ENCODE measurements at places on chromosomes 2 and 18.

GRCh38 chr18:24910221-24910620, 441.7 kb downstream of the ZNF521 start:
- no peak for DNase-seq

GRCh38 chr18:60145776-60146175, 226.8 kb downstream of the MC4R start:
- no peak for DNase-seq

DNA sequence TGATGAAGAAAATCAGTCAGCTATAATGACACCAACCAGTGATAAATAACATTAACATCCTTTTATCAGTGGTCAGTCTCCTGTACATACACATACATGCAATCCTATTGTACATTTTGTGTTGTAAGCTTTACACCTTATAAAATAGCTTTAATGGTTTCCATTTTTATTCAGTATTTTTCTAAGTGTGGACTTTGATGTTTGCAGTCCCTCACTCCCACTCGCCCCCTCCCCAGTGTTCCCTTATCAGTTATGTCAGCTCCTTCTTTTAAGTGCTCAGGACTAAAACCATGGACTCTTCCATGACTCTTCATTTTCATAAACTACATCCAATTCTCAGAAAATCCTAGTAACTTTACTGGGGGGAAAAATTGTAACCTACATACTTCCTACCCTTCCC, 713.0 kb downstream of the LRRTM4 start:
- no peak for DNase-seq

GRCh38 chr2:179338681-179339080, 74.0 kb upstream of the SESTD1 start:
- DNase-seq, result no peak

Measured in SHP77 treated with DMSO at 0.1 percent for 48 hours (cell line).